EH (cell line): ENCODE measurements at places on chromosomes 1 and 21.
A peak's percentile ranks its signal among the peaks of the same experiment; 100 is the strongest.

- DNase-seq = peak; percentile 83
These were observed at the start of gene RIT1 for GRCh38 chr1:155911156-155912055. TSS of gene RIT1 (minus strand) at chr1:155911349. CDS start at chr1:155910761, 588 bp downstream.

DNA sequence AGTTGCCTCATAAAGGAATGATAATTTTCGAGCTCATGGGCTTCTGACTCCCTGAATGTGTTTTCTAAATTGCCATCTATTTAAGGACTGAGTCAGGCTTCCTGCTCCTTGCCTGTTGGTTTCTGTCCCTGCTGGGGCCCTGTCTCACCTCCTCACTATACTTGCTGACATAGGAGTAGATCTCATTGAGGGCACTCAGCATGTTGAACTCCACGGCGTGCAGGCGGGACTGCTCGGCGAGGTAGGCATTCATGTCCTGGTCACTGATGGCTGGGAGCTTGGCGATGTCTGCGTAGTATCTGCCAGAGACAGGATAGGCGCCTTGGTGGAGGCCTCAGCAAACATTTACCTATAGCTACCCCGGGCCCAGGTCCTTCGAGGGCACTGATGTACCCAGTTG lies 116.9 kb upstream of the CD34 start:
- no peak for DNase-seq

- DNase-seq = peak; percentile 33
These were observed 37.3 kb downstream of the TMEM53 start for GRCh38 chr1:44636688-44637598.

- no peak for DNase-seq
These were observed 49.3 kb downstream of the PDE9A start for GRCh38 chr21:42702720-42703119.

DNA sequence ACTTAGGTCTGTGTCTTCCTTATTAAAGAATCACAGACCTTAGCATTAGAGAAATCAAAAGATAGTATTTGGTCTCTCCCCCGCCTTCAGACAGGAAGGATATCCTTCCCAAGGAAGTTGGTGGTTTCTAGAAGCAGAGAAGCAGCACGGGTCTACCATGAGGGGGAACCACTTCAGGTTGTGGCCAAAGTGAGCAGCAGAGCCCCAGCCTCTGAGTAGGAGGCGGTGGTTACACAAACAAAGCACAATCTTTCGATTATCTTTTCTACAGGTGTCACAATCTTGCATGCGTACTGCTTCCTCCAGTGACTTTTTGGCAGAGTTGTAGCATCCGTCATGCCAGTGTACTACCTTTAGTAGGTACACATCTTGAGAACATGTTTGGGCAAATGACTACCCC lies 8.8 kb downstream of the PGLYRP4 start:
- DNase-seq = no peak

GRCh38 chr1:112666946-112667345 lies 7.5 kb upstream of the MOV10 start:
- DNase-seq = no peak

GRCh38 chr1:10561955-10562354 lies 87.2 kb downstream of the PEX14 start:
- no peak for DNase-seq

DNA sequence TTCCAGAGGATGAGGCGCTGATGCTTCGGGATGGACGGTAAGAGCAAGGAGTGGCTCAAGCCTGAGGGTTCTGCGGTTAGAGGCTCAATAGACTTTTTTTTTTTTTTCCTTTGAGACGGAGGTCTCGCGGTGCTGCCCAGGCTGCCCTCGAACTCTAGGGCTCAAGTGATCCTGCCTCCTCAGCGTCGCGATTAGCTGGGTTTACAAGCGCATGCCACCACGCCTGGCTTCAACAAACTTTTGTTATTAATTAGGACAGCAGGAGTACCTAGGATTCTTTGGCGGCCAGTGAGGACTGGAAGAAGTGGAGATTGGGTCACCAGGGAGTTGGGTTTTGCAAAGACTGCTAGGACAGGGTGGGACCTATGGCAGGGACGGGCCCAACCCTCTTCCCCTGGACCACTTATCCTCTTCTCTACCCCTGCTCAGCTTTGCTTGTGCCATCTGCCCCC lies 587 bp downstream of the SCNM1 start:
- DNase-seq = peak; percentile 83

DNA sequence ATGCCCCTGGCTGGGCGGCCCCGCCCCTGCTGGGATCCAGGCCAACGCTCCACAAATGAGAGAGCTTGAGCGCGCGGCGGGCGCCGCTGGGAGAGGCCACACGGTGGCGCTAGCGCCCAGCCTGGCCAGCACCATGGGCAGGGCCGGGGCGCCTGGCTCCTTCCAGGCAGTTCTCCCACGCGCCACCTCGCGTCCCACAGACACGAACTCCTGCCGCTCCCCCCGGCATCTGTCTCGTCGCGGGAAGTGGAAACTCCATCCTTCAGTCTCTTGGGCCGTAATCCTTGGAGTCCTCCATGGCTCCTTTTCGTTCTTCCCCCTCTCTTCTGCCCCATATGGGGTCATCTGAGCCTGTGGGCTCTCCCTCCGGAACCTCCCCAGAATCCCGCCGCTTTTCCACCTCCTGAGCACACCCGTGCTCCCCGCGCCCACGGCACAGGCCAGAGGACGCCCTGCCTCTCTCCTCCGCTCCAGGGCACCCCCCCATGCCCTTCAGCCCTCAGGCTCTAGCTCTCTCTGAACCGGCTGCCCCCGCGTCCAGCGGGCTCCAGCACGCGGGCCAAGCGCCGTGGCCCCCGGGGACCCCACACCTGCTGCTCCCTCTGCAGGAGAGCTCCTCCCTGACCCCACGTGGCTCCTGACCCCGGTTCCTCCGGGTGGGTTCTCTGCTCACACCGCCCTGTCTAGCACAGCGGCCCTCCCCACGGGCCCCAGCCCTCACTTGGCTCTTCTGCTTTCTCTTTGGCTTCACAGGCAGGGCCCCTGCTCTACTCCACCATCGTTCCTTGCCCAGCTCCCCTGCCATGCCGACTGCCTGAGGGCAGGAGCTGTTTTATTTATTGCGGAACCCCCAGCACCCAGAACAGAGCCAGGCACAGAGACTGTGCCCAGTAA lies 31.9 kb upstream of the EDN2 start:
- peak; percentile 86 for DNase-seq

DNA sequence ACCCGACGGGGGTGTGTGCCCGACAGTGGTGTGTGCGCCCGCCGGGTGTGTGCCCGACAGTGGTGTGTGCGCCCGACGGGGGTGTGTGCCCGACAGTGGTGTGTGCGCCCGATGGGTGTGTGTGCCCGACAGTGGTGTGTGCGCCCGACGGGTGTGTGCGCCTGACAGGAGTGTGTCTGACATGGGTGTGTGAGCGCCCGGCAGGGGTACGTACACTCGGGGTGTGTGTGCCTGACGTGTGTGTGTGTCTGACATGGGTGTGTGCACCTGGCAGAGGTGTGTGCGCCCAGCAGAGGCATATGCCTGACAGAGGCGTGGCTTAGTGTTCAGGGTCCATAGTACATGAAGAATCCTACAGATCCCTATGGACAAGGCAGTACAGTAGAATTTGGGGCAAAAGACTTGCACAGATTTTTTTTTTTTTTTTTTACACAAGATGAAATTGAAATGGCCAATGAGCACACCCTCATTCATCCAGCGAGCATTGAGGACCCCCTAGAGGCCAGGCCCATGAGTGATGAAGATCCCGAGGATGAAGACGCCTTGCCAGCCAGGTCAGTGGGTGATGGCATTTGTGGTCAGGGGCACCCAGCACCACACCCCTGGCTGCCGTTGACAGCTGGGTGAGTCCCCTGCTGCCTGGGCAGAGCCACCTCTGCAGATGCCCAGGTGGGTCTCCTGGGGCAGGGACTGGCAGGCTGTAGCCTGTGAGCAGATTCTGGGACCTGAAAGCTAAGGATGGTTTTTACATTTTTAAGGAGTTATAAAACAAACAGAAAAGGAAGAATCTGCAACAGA lies 60.1 kb downstream of the ADARB1 start:
- DNase-seq = no peak

DNA sequence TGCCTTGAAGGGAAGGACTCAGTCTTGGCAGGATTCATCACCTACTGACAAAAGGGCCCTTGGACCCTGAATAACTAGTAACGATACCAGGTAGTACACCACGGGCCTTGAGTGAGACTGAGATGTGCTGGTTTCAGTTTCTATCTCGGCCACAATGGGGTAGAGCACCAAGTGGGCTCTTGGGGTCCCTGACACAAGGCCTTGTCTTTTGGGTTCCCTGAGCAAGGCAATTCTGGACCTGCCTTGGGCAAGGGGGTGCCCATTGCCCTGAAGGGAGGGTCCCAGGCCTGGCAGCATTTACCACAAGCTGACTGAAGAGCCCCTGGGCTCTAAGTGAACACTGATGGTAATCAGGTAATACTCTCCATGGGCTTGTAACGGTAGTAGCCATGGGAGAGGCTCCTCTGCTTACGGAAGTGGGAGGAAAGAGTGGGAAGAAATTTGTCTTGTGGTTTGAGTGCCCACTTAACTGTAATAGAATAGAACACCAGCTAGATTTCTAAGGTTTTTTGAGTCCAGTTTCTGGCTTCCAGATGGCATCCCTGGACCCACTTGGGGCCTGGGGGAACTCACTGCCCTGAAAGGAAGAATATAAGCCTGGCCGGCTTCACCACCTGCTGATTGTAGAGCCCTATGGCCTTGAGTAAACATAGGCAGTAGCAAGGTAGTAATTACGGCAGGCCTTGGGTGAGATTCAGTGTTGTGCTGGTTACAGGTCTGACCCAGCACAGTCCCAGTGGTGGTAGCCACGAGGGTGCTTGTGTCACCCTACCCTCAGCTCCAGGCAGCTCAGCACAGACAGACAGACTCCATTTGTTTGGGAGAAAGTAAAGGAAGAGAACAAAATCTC lies 58.5 kb downstream of the WDR4 start:
- DNase-seq = no peak

- DNase-seq = no peak
These were observed 25.8 kb upstream of the IFNGR2 start for GRCh38 chr21:33377221-33377920.

GRCh38 chr1:160330119-160330518 lies 12.9 kb downstream of the COPA start:
- DNase-seq = no peak

GRCh38 chr1:177172272-177172671 lies 1.5 kb downstream of the BRINP2 start:
- no peak for DNase-seq

GRCh38 chr1:2016123-2016522 lies 3.0 kb upstream of the GABRD start:
- no peak for DNase-seq
